ENCODE measurements at places on chromosomes 11 and 22. TPM values are rescaled to one million over a fixed set of nuclear protein-coding genes. Genes with fewer than 3 reads are reported as not detected.
A peak's percentile ranks its signal among the peaks of the same experiment; 100 is the strongest.

MMP11 gene
- 2.0 TPM for polyA plus RNA-seq

TEX54 gene
- polyA plus RNA-seq: 1.6 TPM

- peak overlapping the region; percentile 99 for H3K4me3 ChIP-seq
- H3K4me1 ChIP-seq: peaks cover 9% of the 10 kb centered on the region
- H3K27me3 ChIP-seq: no peaks in the 10 kb centered on the region
These were observed 1.2 kb downstream of the UBE2L6 start for GRCh38 chr11:57566005-57566904.

- no peaks in the 10 kb centered on the region for H3K4me1 ChIP-seq
- H3K27ac ChIP-seq: no peak overlapping the region
These were observed 99.5 kb upstream of the API5 start for GRCh38 chr11:43212279-43212678.
